GM20000 (cell line): ENCODE measurements at places on chromosomes 16 and 17.

DNA sequence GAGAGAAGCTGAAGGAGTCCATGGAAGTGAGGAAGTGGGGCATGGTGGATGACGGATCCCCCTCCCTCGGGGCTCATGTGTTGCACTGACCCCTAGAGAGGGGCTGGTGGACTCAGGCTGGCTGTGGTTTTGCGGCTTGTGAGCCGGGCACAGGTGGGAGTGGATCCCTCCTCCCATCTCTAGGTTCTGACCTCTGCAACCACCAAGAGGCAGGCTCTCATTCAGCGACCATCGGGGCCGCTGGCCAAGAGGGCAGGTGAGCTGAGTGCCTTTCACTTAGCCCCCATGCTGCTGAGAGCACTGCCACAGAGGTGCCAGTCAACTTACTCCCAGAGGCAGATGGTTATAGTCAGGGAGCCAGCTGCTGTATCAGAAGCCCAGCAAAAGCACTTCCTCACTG is 67.3 kb downstream of the SCNN1B start:
- DNase-seq: no peak

DNA sequence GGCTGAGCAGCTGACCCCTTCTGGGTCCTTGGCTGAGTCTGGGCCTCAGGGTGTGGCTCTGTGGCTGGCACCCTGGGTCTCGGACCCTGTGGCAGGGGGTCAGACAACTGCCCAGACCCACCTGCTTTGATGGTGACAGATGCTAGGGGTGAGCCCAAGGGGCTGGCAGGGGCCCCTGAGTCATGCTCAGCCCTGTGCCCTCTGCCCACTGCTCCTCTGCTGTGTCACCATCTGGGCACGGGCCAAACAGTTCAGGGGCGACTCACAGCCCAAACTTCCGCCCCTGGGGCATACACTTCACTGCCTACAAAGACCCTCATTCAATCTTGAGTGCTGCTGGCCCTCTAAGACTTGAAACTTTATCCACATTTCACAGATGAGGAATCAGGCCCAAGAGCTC is 5.7 kb downstream of the ADGRG1 start:
- no peak for DNase-seq

- no peak for DNase-seq
Observed at GRCh38 chr16:191831-192230, 11.6 kb downstream of the HBQ1 start.

- DNase-seq: no peak
Observed at GRCh38 chr17:36876966-36877365, 60.3 kb upstream of the LHX1 start.

DNA sequence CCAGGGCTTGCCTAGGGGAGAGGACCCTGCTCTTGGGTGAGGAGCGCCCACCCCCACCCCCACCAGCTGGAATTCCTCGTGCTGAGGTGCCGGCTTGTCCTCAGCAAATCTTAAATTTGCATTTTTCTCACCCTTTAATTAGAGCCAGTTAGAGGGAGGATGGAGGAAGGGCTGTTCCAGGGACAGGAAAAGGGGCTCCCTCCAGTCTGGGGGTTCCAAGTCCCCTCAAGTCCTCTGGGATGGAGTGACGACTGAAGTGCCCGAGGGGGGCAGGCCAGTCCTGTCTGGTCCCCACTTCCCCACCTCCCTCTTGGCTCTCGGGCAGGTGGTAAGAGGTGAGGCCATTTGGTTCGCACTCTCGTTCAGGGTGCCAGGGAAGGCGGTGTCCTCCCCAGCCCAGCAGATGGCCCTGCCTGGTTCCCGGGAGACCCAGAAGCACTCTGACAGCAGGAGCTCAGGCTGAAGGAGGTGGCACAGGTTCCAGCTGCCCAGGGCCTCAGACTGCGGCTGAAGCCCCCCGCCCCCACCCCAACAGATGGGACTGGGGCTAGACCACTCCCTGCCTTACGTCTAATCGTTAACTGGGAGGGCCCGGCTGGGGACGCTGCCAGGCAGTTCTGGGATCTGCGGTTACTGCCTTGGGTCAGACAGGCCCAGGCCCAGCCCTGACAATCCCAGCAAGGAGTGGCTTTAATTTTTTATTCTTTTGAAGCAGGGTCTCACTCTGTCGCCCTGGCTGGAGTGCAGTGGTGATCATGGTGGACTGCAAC is 2.2 kb downstream of the RAB26 start:
- no peak for DNase-seq

- no peak for DNase-seq
Observed at GRCh38 chr17:35808240-35808961, 883 bp upstream of the TAF15 start.

DNA sequence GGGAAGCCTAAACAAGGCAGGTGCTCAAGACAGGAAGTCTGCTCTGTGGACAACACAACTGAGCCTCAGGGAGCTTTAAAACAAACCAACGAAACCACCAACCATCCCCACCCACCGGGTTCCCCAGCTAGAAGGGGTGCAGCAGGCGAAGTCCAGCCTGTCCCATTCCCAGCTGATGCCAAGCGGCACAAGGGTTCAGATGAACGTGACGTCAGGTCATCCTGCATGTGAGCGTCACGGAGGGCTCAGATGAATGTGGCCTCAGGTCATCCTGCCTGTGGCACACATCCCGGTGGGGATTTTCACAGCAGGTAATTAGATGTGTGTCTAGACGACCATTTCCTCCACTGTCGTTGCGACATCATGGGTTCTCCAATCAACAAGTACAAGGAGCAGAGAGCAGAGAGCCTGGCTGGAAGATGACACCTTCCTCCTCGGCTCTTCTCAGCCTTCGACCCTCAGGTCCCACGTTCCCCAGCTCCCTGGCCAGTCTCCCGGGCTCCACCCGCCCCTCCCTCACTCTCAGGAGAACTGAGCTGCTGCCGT is 246.5 kb downstream of the FOXL1 start:
- DNase-seq: no peak

DNA sequence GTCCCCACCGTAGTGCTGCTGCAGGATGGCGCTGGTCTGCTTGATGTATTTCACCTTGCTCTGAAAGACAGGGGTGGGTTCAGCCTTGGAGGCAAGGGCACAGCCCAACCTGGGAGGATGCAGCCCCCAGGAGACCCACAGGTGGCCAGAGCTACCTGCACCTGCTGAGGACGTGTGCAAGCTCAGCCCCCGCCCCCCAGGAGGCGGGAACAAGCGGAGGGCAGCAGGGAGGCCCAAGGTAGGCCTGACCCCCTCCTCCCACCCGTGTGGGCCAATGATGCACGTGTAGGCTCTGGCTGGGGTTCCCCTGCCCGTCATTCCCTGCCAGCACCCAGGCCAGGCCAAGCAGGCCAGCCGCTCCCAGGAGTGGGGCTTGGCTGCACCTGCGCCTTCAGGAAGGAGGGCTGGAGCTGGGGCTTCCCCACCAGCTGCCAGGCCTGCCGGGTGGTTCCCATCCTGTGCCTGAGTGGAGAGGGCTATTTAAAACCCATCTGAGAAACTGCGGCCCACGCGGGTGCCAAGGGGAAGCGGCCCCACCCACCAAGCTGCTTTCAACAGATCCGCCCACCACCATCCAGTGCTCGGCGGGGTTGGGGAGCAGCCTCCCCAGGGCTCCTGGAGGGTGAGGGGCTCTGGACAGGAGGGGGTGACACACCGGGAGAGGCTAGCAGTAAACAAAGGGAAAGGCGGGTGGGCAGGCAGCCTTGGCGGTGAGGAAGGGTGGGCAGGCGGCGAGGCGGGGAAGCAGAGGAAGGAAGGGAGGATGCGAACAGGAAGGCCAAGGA is 3.8 kb downstream of the NTHL1 start:
- no peak for DNase-seq

GRCh38 chr16:68696514-68696913 is 40.6 kb upstream of the CDH1 start:
- no peak for DNase-seq

DNA sequence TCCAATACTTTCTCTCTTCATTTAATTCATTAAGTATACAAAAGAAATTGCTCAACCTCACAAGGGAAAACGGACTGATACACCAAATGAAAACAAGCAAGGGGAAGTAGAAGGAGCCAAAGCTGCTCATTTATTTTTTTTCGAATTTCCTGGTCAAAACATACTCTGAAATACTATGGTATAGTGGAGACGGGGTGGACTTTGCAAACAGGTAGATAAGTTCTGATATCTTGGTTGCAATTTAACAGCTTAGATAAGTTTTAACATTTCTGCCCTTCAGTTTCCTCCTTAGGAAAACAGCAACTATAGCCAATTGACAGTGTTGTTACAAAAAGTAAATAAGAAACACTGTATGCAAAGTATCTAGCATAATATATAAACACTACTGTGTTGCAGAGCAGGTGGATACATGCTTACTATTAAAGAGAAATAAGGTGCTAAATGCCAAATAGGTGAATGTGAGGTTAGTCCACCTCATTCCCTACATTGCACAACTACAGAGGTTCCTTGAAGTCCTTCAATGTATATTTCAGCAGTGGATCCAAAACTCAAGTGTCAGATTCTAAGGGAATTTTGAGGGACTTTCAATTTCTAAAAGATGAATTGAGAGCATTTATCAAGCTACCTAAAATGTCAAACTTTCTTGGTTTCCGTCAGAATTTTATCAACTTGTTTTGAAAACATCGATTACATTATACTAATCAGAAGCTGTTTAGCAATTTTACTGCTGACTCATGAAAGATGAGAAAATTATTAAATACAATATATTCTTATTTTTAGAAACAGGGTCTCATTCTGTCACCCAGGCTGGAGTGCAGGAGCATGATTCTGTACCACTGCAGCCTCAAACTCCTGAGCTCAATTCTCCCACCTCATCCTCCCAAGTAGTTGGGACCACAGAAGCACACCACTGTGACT is 11.0 kb downstream of the CCDC47 start:
- DNase-seq: no peak

- DNase-seq: no peak
Observed at GRCh38 chr17:82173351-82174041, 39.1 kb downstream of the CCDC57 start.

DNA sequence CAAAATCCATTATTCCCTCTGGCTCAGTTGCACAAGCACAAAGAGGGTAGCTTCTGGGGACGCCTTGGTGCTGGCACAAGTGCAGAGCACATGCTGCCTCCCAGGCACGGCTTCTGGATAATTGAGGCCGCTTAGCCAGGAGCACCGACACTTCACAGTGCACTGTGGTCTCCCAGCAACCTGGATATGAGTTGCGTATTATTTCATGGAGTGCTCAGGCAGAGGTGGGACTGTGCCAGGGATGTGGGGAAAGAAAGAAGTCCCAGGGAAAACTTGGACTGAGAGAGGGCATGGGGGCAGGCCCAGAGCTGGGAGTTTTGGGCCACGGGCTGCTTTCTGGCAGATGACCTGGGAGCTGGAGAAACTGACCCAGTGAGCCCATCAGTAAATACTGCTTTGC is 37.5 kb downstream of the MPRIP start:
- DNase-seq: no peak

DNA sequence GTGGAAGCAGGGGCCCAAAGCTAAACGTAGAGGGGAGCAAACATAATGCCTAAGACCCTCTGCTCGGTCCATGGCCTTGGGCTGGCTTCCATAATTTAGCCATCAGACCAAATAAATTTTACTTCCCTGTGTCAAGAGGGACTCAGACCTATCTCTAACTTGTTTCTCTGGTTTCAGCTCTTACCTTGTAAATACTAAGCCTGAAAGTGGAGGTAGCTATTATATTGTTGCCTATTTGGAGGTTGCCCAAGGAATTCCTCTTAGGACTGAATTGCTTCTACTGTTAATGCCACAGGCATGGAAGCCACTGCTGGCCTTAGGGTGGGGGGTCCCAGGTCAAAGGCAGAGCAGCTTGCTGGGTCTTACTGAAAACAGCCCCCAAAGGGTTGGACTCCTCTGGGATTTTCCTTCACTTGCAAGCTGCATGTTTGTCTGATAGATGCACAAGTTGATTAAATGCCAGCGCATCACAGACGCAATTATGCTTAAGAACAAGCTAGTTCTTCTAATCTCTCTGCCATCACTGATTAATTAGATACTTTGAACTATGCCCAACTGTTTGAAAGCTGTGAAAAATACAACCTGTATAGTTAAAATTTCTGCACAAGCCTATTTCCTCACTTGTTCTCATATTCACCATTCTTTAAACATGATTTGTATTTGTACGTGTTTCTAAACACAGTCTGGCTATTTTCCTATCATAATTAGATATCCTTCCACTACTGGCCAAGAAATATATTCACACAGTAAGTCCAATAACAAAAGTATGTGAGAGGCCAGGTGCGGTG is 67.9 kb upstream of the HAS3 start:
- DNase-seq: no peak

- DNase-seq: no peak
Observed at GRCh38 chr17:9237661-9238301, 216.5 kb downstream of the NTN1 start.

DNA sequence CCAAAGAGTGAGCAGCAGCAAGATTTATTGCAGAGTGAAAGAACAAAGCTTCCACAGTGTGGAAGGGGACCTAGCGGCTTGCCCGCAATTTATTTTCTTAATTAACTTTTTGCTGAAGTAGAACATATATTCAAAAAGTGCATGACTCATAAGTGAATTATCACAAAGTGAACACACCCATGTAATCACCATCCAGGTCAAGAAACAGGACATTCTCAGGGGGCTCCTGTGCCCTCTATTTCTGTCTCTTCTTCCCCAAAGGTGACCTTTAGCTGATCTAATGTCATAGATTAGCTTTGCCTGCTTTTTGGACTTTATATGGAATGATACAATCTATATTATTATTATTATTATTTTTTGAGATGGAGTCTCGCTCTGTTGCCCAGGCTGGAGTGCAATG is 19.9 kb downstream of the ERAL1 start:
- DNase-seq: no peak
